ENCODE measurements at places on chromosomes 5 and 9. TPM values are rescaled to one million over a fixed set of nuclear protein-coding genes. Genes with fewer than 3 reads are reported as not detected.
A peak's percentile ranks its signal among the peaks of the same experiment; 100 is the strongest.

Gene MSX2
- 3.7 TPM for total RNA-seq

Gene PCDHGA12
- 1.9 TPM for total RNA-seq

Gene TMEM252
- not detected for total RNA-seq

Gene ROPN1L
- 1.1 TPM for total RNA-seq

Gene PHF24
- 0.12 TPM for total RNA-seq

Gene DNAH5
- total RNA-seq, result 1.7 TPM

Gene ZNF483
- total RNA-seq, result 2.5 TPM

Gene CAMK2A
- total RNA-seq, result not detected

Gene MEF2C
- total RNA-seq, result 6.3 TPM

Gene LURAP1L
- total RNA-seq, result 5.2 TPM

Gene CDH10
- 0.58 TPM for total RNA-seq

Gene LRRC19
- total RNA-seq, result not detected

- no peak for DNase-seq
These were observed 149.0 kb upstream of the FTMT start for GRCh38 chr5:121702682-121703081.

- DNase-seq, result no peak
These were observed 270.0 kb downstream of the NSG2 start for GRCh38 chr5:174315471-174315870.

- DNase-seq, result no peak
These were observed 17.0 kb downstream of the NIPSNAP3B start for GRCh38 chr9:104780796-104781395.

- no peak for DNase-seq
These were observed 238.4 kb downstream of the ARRDC3 start for GRCh38 chr5:91144491-91145332.

- DNase-seq, result no peak
These were observed 44.8 kb downstream of the PAPPA start for GRCh38 chr9:116198344-116198743.

DNA sequence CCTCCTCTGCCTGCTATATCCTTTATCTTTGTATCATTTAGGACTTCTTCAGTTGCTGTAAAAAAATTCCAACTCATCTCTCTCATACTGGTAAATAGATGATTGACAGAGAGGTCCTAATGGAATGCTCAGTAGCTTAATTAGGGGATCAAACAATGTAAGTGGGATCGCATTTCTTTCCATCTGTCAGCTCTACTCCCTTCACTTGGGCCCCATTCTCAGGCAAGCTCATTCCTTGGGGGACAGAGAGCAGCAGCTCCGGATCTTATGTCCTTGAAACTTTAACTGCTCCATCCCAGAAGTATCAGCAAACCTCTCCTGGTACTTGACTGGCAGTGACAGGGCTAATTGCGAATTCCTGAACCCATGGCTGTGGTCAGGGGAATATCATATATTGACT lies 146.7 kb downstream of the YTHDC2 start:
- no peak for DNase-seq

DNA sequence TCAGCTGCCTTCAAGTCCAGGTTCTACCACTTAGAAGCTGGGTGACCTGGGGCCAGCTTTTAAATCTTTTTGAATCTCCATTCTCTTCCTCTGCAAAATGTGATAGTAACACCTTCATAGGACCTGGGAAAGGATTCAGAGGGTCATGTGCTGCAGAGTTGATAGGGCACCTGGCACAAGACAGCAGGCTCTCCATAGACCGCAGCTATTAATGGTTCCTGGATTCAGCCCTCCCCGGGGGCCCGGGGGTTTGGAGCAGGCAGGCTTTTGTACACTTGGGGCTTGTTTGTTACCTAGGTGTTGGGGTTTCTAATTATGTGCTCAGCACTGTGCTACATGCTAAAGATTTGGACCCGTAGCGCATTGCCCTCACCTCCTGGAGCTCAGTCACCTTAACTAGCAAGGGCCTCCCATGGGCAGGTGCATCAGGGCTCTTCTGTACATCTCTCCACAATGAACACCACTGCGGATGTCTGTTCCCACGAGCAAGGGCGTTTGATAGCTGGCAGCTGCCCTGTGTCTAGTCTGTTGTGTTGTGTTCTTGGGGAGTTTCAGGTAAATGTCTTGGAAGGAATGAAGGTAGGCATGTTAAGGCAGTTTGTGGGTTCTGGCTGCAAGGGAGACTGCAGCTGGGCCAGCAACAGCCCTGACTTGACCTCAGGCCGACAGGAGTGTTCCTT lies 12.1 kb downstream of the PRRC2B start:
- no peak for DNase-seq

GRCh38 chr9:89149726-89150125 lies 28.9 kb downstream of the SHC3 start:
- DNase-seq, result no peak

DNA sequence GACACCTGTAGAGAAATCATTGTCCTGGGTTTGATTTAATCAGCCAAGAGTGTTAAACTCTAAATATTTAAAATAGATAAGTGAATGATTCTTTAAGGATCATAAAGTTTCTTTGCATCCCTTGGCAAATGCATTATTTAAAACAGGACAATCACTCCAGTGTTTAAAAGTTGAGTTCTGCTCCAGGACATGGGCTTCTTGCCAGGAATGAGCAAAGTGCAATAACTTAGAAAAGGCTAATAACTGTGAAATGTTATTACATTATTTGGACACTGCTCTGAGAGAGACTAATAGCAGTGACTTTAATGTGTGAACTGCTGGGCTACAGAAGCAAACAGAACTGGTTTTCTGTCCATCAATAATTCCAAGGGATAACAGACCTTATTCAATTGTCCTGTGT lies 283.3 kb downstream of the GABRB2 start:
- DNase-seq, result no peak

- DNase-seq, result no peak
These were observed 106.3 kb upstream of the SSBP2 start for GRCh38 chr5:81856948-81857928.

GRCh38 chr5:111227226-111227782 lies 3.1 kb downstream of the CAMK4 start:
- DNase-seq, result no peak

DNA sequence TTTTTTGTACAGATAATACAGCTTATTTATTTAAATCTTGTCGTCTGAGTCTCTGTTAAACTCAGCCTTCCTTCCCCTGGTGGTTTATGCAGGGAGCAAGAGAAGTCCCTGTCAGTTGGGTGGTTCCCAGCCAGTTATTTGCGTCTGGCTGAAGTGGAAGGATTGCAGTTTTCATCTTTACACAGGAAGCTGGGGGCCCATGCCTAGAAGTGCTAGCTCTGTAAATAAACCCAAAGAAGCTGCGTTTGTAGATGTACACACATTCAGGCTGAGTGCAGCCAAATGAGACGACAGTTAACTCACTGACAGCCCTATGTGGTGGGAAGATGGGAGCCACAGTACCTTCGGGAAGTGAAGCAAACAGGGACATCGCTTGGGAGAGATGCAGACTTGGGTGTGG lies 122.1 kb downstream of the SAXO1 start:
- DNase-seq, result no peak

DNA sequence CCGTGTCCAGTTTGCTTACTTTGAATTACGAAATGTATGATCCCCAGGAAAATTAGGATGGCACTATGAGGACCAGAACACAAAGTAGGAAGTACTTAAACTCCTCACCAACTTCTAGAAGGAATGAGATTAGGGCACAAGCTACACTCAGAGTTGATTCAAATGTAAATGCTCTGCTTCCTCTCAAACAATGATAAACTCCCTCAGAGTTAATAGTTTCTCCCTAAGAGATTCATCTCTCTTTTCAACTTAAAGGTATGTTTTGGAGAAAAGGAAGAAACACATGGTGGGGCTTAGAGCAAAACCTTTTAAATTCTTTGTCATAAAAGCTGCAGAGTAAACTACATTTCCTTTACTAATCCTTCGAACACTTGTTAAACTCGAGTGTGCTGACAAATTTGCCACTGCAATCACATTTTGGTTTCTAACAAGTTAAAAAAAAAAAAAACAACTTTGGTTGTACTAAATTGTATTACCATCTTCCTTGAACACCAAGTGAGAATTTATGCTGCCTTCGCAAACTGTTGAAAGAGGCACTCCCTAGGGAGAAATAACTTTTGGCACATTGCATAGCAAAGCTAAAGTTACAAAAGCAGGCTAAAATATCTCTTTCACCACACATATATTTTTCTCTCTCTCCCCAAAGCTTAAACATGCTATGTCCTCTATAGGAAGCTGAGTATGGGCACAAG lies 66.6 kb downstream of the DENND1A start:
- DNase-seq, result no peak

DNA sequence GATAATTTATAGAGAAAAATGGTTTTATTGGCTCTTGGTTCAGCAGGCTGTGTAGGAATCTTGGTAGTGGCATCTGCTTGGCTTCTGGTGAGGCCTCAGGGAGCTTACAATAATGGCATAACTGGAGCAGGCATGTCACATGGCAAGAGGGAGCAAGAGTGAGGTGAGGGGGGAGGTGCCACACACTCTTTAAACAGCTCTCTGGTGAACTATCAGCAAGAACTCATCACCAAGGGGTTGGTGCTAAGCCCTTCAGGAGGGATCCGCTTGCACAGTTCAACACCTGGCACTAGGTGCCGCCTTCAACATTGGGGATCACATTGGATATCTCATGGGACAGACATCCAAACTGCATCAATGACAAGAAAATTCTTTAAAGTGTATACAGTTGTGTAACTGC lies 10.5 kb downstream of the GPBP1 start:
- DNase-seq, result no peak

DNA sequence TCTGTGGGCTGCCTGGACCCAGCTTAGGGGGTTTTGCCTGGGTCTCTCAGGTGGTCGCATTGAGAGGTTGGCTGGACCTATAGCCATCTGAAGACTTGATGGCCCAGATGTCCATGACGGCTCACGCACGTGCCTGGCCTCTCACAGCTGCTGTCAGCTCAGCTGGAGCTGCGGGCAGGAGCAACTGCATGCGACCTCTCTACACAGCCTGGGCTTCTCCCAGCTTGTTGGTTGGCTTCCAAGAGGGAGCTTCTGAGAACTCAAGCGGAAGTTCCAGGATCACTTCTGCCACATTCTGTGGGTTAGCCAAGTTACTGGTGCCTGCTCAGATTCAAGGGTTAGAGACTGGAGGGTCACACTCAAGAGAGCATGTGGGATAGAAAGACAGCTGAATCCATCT lies 99.2 kb downstream of the DAPK1 start:
- no peak for DNase-seq

GRCh38 chr5:147901599-147902039 lies 4.7 kb downstream of the C5orf46 start:
- no peak for DNase-seq

GRCh38 chr5:66144074-66144833 lies at the start of gene SREK1:
TSS of gene SREK1 (plus strand) at chr5:66144300. CDS start at chr5:66144377, 77 bp downstream.
- peak; percentile 48 for DNase-seq

DNA sequence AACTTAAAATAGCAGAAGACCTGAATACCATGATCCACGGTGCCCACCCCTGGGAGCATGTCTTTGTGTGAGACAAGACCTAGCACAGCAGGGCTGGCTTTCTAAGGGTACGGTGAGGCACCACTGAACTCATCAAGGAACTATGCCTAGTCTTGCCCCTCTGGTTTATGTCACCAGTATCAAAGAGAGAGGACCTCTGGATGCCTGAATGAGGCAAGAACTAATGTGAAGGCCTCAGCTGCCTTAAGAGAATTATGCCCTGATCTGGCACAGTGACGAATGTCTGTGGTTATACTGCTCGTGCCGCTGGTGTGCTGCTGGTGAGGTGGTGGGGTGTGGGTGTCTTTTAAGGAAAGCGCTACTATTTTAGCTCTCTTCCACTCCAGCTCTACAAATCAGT lies 23.0 kb downstream of the NREP start:
- DNase-seq, result no peak

All from epithelial cell of proximal tubule (primary cell).